Breast epithelium (tissue), 4 donors: ENCODE measurements at places on chromosomes 11 and 22. TPM values are rescaled to one million over a fixed set of nuclear protein-coding genes. Genes with fewer than 3 reads are reported as not detected.

Gene TMX2
- total RNA-seq: 80.1 TPM

- no peak for DNase-seq
Observed at GRCh38 chr11:94084164-94084563, 44.5 kb upstream of the PANX1 start.

DNA sequence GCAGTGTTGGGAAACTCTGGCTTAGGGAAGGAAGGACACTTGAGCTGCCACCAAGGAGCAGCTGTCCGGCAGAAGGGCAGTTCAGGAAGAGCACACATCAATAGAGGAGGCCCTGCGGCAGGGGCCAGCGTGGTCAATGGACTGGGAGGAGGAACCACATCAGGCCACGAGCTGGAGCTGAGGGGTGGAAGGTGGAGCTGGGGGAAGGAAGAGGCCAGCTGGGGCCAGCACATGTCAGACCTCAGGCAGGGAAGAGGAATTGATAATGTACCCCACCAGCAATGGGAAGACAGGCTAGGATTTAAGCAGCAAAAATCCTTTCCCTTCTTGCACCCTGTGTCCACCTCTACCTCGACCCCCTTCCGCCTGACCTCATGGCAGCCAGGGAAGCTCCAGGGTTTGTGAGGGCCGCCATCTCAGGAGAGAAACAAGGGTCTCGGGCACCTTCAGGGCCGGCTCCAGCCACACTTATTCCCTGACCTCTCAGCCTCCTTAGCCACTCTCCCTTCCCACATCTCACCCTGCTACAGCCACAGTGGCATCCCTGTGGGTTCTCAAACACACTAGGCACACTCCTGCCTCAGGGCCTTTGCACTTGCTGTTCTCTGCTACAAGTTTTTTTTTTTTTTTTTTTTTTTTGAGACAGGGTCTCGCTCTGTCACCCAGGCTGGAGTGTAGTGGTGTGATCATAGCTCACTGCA, 157.8 kb upstream of the GRK3 start:
- DNase-seq: no peak

DNA sequence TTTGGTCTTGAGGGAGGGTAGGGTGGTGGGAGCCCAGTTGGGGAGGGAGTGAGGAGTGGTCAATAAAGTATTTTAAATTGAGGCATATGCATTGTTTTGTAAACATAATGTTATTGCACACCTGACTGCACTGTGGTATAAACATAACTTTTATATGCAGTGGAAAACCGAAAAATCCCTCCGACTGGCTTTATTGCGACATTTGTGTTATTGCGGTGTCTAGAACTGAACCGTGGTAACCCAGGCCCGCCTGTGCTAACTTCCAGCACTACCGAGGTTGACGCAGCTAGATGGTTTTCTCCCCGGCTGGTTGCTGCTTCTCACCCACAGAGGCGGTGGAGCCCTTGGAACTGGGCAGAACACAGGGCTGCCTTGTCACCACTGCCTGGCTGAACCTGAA, 7.6 kb upstream of the RNH1 start:
- no peak for DNase-seq

- DNase-seq: no peak
Observed at GRCh38 chr11:107598225-107599139, 7.5 kb downstream of the ELMOD1 start.
